ENCODE measurements at places on chromosomes 5 and 9.

DNA sequence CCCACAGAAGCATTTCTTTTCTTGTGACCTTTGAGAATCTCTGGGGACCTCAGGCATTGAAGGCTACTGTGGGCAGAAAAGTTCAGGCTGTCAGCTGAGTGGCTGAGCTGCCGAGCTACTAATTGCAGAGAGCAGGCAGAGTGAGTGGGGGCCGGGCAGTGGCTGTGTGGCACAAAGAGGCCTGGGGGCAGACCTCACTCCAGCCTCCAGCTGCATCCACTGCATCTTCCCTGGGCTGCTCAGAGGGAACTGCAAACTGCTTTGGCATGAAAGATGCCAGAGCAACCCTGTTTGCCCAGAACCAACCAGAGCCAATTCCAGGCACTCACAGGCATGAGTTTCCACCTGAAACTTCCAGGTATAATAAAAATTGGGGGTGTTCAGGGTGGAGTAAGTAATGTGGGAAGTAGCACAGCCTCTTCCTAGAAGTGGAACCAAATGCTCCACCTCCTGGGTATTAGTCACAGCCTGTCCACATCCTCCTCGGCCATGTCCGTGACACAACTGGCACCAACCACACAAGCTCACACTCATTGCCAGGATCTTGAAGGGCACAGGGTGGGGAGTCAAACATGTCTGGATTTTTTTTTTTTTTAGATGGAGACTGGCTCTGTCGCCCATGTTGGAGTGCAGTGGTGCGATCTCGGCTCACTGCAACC lies 548.9 kb downstream of the BNC2 start:
- DNase-seq: no peak

- no peak for DNase-seq
Observed at GRCh38 chr9:109599711-109600110, 101.6 kb upstream of the PTPN3 start.

DNA sequence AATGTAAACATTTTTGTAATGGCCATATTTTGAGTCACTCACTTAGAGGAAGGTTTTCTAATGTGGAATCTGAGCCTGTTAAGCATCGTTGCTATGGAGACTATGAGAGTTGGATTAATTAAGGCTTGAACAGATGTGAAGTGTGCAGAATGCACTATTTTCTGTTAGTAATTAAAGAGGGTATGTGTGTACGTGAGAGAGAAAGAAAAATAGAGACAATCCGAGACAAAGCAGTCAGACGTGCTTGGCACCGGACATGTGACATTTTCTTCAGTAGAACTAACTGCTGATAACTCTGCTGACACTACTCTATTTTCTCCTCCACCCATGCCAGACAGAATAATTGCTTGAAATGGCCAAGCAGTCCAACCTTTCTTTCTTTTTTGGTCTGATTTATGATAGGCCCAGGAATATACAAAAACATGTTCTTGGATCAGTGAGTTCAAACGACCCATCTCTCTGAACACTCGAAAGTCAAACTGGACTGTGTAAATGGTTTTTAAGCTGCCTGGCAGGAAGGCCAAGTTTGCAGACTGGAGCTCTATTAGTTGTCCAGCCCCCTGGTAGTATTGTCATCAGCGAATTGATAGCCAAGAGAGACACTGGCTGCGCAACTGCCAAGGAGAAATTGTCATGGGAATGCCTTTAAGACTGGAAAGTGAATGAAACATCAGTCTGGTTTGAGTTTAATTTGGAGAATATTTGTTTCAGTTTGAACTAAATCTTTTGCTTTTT lies 322.1 kb downstream of the ARHGEF28 start:
- DNase-seq: no peak

GRCh38 chr5:134111741-134112647 lies 2.5 kb upstream of the TCF7 start:
- DNase-seq: no peak

DNA sequence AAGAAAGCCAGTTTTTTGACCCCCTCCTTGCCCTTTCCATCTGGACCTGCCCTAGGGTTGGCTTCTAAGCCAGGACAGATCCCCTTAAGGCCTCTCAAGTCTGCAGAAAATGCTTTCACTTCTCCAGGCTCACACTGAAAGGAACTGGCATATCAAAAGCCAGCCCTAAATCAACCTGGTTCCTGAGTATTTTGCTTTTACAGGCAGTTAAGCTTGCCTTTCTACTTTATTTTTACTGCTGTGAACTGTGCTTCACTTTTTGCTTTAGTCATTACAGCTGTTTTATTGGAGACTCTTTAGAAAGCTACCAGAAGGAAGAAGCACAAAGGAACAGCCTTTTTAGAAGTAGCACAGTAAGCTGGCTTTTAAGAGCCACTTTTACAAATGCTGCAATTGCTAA lies 5.0 kb downstream of the TARS1 start:
- DNase-seq: no peak

- no peak for DNase-seq
Observed at GRCh38 chr9:135928074-135928730, 20.9 kb upstream of the CAMSAP1 start.

GRCh38 chr9:12774861-12775678 lies at the start of gene LURAP1L:
LURAP1L (plus strand) TSS chr9:12775020; CDS start chr9:12775716, 696 bp downstream.
- peak; percentile 32 for DNase-seq

DNA sequence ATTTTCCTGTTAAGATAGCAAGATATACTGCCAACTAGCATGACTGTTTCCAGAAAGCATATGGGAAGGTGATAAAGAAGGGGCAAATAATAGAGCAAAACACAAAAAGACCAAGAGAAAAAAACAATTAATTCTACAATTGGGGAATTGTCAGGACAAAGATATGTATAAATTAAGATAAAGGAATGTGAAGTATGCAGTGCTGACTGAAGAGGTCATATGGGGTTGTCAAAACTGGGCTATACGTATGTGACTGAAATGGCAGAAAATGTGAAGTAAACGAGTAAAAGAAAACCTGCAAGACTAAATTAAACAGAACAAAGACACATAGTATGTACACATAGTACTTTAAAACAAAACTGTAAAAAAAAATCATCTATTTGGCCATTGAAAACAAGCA lies 222.3 kb downstream of the ARL15 start:
- DNase-seq: no peak

DNA sequence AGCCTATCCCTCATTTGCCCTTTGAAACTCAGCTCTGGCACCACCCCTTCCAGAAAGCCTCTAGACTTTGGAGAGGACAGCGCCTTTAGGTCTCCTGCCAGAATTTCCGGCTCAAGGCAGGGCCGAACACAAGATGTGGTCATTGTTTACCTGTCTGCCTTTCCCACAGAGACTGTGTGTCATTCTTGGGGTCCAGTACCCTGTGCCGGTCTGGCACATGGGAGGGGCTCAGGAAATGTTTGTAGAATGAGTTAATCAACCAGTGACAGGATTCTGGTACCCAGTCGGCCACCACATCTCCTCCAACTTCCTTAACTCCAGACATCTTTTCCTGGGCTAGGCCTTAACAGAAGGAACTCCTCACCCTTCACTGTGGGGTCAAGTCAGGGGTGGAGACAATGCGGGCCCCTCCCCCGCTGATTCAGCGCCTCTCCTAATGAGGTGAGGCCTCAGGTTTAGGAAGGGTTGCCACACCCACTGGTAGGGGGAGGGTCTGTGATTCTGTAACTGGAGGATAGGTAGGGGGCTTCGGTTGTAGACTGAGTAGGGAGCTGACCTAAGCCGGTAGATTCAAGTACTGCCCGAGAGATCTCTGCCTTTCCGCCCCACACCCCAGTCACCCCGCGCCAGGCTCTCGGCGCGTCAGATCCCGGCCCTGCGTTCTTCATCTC lies 29.3 kb downstream of the PCDH1 start:
- DNase-seq: peak; percentile 45

GRCh38 chr9:135359764-135360163 lies 119.8 kb upstream of the PPP1R26 start:
- no peak for DNase-seq

Measured in hematopoietic multipotent progenitor cell treated with erythropoietin and hydrocortisone succinate and interleukin-3 and kit ligand, for 6 days (in vitro differentiated cells).